ENCODE measurements at places on chromosomes 5 and 9.

- no peak for DNase-seq
Measured at GRCh38 chr9:11023201-11023600, 410.4 kb upstream of the PTPRD start.

GRCh38 chr5:61293071-61293470 lies 39.0 kb upstream of the ZSWIM6 start:
- no peak for DNase-seq

DNA sequence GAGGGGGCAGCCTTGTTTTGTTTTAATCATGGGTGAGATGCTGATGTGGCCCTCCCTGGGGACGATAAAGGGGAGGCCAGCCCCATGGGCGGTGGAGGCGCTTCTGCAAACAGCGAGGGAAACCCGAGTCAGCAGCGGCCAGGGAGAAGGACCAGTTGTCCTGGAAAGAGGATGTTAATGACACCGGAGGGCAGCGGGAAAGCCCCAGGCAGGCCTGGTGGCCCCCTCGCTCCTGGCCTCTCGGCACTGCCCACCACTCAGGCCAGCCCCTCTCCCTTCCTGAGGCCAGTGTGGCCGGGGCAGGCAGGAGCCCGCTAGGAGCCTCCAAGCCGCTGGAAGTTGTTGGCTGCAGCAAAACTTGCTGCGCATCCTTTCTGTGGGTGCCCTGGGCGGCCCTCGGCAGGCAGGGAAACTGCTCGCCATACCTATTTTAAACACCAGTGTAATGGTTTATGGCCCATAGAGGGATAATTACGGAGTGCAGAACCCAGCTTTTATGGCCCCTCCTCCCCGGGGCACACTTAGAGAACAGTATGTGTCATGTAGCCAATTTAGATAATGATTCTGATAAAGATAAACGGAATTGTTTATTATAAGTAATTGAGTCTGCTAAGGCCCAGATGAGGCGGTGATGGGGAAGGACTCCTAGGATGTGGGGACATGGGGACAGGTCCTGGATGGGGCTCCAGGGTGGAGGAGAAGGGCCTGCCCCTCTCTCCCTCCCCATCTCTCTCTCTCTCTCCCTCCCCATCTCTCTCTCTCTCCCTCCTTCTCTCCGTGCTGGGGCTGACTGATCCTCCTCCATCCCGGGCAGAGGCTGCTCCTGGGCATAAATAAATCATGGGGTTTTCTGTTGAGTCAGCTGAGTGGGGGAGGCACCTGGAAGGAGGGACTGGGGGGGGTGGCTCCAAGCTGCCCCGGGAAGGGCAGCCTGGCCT lies 36.9 kb downstream of the LMX1B start:
- no peak for DNase-seq

GRCh38 chr9:132583584-132584304 lies 1.3 kb downstream of the BARHL1 start:
- DNase-seq = no peak

DNA sequence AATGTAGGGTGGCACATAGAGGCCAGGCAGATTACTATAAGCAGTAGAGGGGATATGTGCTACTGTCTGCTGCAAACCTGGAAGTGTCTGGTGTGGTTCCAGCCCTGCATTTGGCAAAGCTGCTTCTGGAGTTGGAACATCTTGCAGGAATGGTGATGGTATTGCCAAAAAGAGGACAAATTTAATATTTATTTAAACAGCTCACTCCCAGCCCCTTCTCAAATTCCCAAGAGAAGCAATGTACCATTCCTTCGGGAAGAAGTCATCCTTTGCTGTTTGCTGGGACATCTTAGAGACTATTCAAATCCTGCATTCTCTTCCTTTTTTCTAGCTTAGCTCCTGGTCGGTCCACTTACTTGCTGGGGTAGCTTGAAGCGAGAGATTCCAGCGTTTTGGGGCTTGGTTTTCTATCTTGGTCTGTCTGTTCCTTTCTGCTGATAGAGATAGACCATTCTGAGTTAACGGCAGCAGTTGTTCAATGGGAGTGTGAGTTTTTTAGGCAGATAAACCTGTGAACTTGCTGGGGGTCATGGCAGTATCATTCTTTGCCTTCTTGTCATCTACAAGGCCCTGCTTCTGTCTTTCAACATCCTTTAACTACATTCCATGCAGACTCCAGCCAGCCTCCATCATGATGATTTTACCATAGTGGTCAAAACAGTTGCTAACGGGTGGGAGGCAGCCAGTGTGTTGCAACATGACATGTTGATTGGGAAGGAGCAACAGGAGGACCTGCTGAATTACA lies 69.9 kb downstream of the RCL1 start:
- DNase-seq = no peak

All from NCI-H2171 treated with DMSO at 0.1 percent for 48 hours (cell line).